ENCODE measurements at places on chromosomes 3 and 15.
A peak's percentile ranks its signal among the peaks of the same experiment; 100 is the strongest.

DNA sequence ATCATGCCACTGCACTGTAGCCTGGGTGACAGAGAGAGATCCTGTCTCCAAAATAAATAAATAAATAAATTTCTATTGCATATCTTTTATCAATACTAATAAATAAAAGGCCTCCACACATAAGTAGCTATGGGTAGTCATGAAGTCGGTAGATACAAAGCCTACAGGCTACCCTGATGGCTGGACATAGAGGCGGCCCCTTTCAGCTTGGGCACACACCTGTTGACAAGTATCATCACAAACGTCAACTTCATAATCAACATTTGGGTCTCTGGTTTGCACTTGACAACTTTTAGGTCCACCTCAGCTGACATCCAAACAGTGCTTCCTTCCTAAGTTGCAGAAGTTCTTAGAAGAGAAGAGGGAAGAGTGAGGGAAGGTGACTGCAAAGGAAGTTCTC is 53.4 kb downstream of the ITGA11 start:
- DNase-seq, result no peak

DNA sequence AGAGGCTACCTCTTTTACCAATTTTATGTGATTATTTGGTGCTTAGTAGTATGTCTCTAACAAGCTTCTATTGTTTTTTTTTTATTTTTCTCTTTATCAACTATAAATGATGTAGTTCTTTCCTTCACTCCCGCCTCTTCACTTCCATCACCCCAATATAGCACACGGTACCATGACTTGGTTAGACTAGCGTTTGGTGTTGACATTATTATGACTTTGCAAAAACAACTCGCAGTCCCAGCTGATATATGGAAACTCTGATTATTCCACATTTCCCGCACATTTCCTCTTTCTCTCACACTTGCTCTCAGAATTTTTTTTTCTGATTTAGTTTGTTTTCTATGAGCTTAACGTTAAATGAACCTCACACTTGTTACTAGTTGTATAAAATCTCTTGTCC is 162.2 kb downstream of the GREM1 start:
- DNase-seq, result no peak

GRCh38 chr3:42732829-42733459 is 30.3 kb upstream of the HHATL start:
- DNase-seq, result no peak

- DNase-seq, result no peak
Observed at GRCh38 chr3:194440756-194441155, 41.7 kb upstream of the GP5 start.

GRCh38 chr3:21665444-21666100 is 85.4 kb downstream of the ZNF385D start:
- no peak for DNase-seq

DNA sequence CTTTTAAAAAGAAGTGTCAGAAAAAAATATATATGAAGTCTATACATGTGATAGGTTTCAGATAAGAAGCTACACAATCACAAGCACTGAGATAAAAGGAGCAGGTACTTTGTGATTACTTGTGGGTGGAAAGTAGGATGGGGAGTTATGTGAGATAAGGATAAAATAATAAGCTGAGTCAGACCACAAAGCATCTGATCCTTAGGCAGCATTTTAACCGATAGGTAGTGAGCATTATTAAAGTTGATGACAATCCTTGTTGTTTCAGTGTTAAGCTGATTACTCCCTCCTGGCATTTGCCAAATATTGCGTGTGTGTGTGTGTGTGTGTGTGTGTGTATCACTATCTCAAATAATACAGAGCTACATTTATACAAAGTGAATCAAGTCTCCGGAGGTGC is 483.1 kb downstream of the NAALADL2 start:
- DNase-seq, result no peak

DNA sequence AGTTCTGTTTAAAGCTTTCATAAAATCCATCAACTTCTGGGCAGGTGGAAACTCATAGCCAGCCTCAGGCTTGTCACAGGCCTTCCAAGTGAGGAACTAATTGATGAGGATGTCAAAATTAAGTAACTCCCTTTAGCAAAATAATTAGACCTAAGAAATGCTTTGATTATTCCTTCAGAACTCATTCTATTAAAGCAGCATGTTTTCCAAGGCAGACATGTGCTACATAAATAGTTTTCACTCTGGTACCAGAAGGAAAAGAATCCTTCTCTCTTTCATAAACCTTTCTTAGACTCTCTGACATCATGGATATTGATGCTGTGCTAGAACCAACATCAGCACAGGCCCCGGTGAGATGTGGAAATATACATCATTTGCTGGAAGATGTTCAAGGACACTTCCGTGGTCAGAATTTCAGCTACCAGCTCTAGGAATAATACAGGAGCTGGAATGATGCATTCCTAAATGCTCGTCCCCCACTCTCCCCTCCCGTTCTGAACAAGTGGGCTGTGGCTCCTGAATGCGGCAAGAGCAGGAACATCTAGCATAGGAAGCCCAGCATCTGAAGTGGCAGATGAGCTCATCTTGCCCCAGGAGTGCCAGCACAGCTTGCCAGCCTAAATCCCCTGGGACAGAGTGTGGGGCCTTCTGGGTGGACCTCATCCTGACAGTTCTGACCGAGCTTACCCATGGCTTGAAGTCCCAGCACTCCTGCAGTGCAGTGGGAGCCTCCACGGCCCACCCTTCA is 82.4 kb downstream of the WWTR1 start:
- DNase-seq, result no peak

GRCh38 chr15:49103002-49103401 is 52.4 kb downstream of the COPS2 start:
- DNase-seq, result no peak

DNA sequence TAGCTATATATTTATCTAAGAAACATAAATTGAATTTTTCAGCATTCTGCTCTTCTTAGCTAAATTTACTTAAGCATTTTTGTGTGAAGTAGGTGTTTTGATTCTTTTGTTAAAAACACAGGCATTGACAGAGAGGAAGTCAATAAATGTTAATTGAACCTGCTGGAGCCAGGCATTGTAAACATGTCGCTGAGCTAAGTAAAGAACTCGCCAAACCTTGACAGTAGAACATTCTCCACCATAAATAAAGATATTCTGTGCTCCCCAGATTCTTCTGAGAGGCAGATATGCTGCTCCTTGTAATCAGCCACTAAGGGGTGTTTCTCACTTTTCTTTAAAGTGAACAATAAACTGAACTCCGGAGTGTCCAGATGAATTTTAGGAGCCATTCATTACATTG is 38.4 kb downstream of the SYNM start:
- DNase-seq, result peak; percentile 18

DNA sequence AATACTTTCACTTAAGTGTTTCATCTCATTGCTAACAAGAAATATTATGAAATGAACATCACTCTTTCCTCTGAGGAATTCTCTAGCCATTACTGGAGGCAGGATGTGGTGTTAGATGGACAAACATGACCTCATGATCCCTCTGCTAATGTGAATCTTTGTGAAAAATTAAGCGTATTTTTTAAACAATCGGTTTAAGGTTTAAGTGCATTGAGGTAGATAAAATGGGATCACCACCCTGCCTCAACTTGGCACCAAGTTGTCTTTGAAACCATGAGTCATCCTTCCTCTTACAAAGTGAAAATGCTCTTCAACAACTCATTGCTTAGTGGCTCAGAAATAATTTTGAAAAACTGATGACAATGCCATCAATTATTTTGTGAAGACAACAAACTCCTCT is 76.0 kb upstream of the DCBLD2 start:
- no peak for DNase-seq

- DNase-seq, result no peak
Observed at GRCh38 chr3:144900366-144900765, 928.7 kb downstream of the DIPK2A start.

GRCh38 chr15:68576235-68576892 is 2.4 kb upstream of the CORO2B start:
- no peak for DNase-seq

- no peak for DNase-seq
Observed at GRCh38 chr15:46703020-46703861, 1014.1 kb upstream of the SEMA6D start.

DNA sequence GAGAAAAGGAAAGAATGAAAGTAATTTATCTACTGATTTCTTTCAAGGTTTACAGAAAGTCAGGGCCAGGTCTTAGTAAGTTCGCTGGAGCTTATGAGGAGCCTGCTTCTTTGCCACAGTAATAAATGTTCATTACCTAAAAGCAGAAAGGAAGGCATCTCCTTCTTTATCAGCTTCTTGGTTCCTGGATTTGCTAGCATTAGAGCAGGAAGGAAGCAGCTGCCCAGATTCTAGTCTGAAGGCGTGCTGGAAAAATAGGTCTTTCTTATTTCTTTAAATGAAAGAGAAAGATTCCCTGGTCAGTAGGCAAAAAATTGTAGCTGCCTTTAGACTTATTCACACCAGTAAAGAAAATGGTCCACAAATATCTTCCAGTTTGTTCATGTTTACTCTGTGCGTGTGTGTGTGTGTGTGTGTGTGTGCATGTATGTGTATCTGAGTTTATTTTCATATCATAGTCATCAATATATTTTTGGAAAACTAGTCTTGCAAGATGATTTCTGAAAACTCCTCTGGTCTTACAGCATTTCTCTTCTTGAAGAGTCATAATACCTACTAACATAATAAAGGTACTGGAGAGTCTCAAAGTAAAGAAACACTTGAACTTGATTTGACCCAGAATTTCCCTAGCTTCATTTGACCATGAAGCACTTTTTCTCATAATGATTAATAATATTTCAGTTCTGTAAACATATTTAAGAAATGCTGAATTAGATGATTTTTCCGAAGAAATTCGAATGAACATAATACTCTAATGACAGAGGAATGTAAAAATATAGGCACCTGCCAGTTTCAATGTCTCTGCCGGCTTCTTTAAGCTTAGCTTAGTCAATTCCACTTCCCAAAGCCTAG is 255.3 kb upstream of the ZPLD1 start:
- DNase-seq, result no peak

GRCh38 chr3:182967218-182968204 is 12.8 kb downstream of the DCUN1D1 start:
- DNase-seq, result no peak

DNA sequence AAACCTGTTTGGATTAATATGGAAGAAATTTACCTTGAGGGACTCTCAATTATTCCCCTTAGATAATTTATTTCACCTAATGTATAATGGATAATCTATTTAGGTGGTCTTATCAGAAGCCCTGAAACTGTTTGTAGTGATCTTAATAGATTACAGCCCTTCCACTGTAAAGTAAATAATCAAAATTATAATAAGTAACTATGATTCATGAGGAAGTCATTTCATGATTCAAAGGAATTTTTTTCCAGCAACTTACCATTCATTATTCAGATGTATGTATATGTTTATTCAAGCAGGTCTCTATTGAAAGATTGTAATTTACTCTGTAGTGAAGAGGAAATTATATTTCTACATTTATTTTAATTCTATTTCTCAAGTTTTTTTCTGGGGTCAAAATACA is 250.6 kb upstream of the ROBO1 start:
- no peak for DNase-seq

- peak; percentile 22 for DNase-seq
Observed at GRCh38 chr3:52444860-52445793, at the start of gene SEMA3G. Gene SEMA3G, minus strand, starts transcription at chr3:52445103. Its CDS starts 76 bp downstream, at chr3:52445027.

DNA sequence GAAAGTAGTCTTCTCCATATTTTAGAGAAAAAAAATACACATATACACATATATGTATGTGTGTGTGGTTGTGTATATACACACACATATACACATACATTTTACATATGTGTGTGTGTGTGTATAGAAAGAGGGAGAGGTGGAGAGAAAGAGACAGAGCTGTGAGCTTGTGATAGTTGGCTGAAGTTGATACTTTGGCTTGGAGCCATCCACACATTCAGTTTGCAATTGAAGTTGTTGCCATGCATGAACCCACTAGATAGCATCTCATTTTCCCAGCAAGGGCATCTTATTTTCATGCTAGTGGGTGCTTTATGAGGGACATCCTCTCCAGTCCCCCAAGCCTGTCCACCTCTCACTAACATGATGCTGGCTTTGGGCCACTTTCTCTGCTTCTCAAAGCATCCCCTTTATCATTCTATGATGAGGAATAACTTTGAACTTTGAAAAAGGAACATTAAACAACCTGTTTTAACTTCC is 228.6 kb downstream of the ZNF621 start:
- no peak for DNase-seq

DNA sequence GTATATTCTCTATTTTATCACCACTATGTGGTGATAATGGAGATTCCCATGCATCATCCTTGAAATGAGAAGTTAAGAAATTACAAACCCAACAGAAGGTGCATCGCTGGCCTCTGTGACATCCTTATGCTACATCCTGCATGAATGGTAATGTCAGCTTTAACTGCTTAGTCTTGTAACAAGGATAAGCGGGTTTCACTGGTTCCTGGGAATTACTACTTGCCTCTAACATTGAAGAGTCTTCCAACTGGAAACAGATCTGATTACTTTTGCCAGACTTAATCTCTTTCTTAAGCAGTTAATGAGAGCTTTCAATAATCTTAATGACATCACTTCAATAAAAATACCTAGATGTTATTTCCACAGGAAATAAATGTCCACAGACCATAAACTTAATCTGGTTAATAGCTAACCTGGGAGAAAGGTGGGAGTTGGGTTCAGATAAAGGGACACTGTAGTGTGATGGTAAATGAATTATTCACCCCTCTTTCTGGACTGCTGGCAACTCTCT is 44.0 kb downstream of the FMN1 start:
- no peak for DNase-seq

GRCh38 chr15:78034495-78035191 is 42.9 kb downstream of the TBC1D2B start:
- no peak for DNase-seq

DNA sequence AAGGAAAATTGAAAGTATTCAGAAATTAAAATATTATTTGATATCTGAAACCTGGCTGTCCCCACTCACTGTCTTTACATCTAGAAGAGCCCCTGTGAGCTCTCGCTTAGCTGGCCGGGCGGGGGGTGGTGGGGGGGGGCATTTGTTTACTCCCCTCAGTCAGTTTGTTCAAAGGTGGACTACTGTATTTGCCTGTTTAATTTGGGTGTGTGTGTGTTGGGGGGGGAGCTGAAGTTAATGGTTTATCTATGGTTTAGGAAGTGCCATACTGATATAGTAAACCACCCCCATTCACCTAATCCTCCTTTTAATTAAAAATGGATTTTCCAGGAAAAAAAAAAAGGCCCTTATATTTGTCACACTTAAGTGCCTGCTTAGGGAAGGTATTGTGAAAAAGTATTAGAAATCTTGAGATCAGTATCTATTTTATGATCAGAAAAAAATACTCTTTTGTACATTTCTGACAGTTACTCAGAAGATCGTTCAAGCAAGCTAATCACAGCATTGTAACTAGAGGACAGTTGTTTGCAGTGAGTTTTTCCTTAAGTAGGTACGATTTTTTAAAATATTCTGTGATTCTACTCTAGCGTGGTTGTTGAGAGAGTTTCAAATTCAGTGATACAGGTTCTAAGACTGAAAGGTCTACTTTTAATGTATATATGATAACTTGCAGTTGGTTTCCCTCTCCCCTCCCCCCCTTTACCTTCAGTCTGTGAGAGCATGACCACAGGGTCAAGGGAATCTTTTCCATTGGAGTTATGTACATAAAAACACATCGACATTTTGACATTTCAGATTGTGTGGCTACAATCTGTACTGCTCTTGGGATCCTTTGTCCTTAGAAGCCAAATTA is 8.5 kb downstream of the NR2F2 start:
- no peak for DNase-seq

Data from NCI-H774 (cell line).